Neural progenitor cell (in vitro differentiated cells): ENCODE measurements at places on chromosomes 7 and 10. TPM values are rescaled to one million over a fixed set of nuclear protein-coding genes. Genes with fewer than 3 reads are reported as not detected.

TLX1 gene
- not detected in 2 replicates for total RNA-seq

GRCh38 chr7:77543910-77544309 lies 6.8 kb downstream of the PTPN12 start:
- no peak for DNase-seq

- no peak for DNase-seq
These were observed 71.0 kb upstream of the NKX6-2 start for GRCh38 chr10:132856869-132857524.

SPDYE2B gene
- not detected in 2 replicates for total RNA-seq

DNA sequence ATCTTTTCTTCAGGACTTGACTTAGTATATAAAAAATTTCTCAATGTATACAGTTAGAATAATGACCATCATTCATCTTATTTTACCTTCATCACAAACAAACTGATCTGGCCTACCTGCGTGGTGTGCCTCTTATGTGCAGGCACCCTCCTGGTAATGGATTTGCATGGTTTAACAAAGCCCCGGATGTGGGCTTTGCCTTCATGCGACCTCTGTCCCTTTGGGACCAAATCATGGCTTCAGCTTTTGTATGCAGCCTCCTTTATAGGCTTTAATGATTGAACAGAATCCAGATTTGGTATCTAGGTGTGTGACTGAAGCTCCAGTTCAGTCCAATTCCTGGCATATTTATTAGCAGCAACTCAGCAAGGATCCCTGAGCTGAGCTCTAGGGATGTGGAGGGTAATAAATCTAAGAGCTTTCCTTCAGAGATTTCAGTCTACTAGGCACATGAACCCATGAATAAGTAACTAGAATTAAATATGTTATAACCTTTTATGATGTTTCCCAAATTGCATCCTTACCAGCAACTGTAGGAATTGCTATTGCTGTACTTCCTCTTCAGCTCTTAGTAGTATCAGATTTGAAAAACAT lies 256.9 kb downstream of the ABCA13 start:
- DNase-seq = no peak

CYP2C9 gene
- not detected in 2 replicates for total RNA-seq

DNA sequence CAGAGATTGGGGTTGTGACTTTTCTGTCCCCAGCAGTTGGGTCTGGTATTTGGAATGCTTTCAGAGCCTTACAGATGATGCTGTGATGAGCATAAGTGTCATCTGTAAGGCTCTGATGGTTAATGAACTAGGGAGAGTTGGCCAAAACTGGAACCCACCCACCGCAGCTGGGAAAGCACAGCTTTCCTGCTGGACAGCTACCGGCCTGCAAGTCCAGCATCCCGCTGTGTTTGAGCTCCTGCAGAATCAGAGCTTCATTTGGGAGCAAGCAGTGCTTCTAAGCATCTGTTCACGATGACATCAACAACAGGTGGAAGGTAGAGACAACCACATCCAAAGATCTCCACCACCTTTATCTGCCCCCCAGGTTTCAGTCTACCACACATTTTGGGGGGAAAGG lies 11.7 kb downstream of the UCN3 start:
- peak; percentile 16 for DNase-seq

MINPP1 gene
- total RNA-seq = 52.9 and 64.2 TPM in 2 replicates

STK31 gene
- 0.93 and 2.8 TPM in 2 replicates for total RNA-seq

GRCh38 chr7:82012453-82012852 lies 242.6 kb upstream of the HGF start:
- no peak for DNase-seq

CPEB3 gene
- 1.3 and 2.2 TPM in 2 replicates for total RNA-seq

GRCh38 chr7:148058092-148058491 lies 532.5 kb upstream of the C7orf33 start:
- no peak for DNase-seq

GRCh38 chr10:19929506-19930140 lies 113.4 kb downstream of the PLXDC2 start:
- DNase-seq = no peak

MYH16 gene
- total RNA-seq = not detected in 2 replicates

MRC1 gene
- total RNA-seq = 0.03 TPM in 1 of 2 replicates, not detected in the other

GRCh38 chr10:7199152-7199760 lies 211.6 kb downstream of the SFMBT2 start:
- DNase-seq = no peak

DNA sequence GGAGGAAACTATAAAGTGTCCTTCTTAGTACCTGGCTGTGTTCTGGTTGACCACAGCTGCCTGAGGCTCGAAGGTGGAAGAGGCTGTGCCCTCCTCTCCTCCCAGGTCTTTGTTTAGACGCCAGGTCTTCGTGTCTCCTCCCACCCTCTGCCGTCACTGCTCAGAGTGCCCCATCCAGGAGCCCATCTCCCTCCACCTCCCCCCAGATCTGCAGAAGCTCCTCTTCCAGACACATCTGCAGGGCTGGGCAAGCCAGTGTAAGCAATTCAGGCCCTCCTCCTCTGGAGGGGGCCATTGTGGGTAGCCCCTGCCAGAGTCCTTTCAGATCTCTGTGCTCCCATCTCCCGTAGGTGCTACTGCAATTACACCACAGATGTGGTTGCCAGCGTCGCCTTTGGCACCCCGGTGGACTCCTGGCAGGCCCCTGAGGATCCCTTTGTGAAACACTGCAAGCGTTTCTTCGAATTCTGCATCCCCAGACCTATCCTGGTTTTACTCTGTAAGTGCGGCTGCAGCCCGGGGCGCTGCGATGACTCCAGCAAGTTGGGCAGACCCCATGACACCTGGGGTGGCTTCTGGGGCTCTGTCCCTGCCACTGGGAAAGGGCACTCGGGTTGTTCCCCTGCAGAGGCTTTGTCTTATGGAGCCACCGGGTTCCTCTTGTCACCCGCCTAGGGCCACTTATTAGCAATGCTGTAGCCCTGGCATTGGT lies 107.5 kb downstream of the PARP12 start:
- no peak for DNase-seq

DNA sequence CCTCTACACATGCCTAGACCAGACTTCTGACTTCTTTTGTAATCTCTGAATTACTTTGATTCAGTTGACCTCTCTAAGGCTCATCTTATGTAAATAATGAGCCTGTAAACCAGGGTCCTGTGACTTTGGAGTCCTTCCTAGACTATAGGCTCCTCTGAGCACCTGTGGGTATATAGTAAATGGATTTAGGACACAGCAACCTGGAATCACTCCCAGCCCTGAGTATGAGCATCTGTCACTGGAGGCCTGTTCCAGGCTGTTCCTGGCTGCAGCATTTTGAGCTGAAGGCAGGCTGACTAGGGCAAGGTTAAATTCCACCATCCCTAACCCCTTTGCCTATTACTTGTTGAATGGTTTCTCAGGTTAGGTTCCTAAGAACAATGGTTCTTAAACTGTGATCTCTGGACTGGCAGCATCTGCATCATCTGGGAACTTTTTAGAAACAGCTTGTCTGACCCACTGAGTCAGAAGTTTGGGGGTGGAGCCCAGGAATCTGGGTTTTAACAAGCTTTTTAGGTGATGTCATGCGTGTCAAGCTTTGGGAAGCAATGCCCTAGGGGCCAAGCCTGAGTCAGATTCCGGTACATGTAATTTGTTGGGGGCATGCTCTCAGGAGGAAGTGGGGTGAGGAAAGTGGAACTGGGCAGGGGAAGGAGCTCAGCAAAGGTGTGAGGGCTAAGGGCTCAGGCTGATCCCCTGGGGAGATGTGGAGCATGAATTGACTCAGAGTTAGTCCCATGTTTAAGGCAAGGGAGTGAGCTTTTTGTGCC lies 28.2 kb downstream of the MINDY4 start:
- DNase-seq = no peak

DNA sequence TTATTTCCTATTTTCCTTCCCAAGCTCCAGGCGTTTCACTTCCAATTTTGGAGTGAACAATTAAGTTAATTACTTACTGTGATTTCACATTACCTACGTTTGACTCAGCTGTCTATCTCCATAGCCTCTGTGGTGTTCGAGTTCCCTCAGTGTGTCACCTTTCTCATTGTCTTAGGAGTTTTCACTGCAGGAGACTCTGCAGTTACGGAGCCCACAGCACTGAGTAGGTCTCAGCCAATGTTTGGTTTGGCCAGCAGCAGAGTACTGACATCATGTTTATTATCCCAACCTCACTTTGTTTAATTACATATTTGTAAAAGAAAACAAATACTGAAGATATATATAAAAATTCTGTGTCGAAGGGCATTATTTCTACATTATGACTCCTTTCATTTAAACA lies 1123.9 kb downstream of the CNTNAP2 start:
- DNase-seq = no peak

GRCh38 chr7:99997545-99998137 lies 17.8 kb upstream of the ZKSCAN1 start:
- peak; percentile 40 for DNase-seq

- DNase-seq = no peak
These were observed 31.1 kb upstream of the MSMB start for GRCh38 chr10:46077141-46077554.

GRCh38 chr7:24578052-24578451 lies 4.8 kb downstream of the PALS2 start:
- DNase-seq = peak; percentile 6

GRCh38 chr10:26681076-26681475 lies 16.4 kb upstream of the PDSS1 start:
- no peak for DNase-seq

GRCh38 chr10:116253716-116254115 lies 19.3 kb downstream of the GFRA1 start:
- DNase-seq = no peak

- DNase-seq = no peak
These were observed 715.0 kb upstream of the NRP1 start for GRCh38 chr10:34049469-34049868.

FKBP6 gene
- not detected in 2 replicates for total RNA-seq

- peak; percentile 13 for DNase-seq
These were observed 281.8 kb upstream of the HGF start for GRCh38 chr7:82051601-82052000.

DNA sequence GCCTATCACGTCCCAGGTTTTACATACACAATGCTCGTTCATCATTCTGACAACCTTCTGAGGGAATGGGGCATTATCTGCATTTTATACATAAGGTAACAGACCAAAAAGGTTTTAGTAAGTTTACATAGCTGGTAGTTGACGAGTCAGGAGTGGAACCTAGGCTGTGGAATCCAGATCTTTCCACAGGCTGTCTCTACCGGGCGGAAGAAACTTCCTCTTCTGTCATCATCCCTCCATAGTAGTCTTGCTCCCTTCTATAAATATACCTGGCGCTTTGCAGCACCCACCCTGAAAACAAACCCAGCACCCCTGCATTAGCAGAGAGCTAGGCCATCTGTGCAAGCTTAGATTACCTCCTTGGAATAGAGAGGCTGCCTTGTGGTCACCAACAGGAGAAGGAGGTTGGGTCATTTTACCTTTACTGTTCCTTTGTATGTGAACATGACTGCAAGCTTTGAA lies 1.3 kb downstream of the TSPAN13 start:
- no peak for DNase-seq

GRID2IP gene
- 0.31 TPM in 1 of 2 replicates, not detected in the other for total RNA-seq

DNA sequence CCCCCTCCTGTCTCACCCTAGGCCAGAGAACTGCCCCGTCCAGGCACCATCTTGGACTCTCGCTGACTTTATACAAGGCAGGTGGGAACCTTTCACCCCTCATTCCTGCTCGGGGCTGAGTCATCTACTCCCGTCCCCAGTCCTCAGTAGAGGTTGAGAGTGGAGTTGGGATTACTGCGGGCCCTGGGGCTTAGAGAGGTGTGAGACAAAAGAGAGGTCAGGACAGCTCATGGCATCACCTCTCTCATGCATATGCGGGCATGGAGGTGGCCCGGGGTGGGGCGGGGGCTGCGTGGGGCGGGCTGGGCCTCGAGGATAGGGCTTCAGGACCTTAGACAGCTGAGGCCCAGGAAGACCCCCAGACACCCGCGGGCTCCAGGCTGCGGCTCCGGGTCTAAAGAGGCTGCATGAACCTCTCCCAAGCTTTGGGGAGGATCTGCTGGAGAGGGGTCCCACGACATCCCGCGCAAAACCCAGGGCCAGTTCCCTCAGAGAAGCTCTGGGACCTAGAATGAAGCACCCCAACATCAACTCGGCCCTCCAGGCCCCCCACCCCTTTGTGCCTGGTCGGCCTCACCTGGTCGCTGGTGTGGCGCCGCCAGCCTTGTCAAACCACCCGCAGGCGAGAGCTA lies 317 bp downstream of the PDZD7 start:
- peak; percentile 60 for DNase-seq

- no peak for DNase-seq
These were observed 489.9 kb downstream of the XPNPEP1 start for GRCh38 chr10:109433434-109433833.

DNA sequence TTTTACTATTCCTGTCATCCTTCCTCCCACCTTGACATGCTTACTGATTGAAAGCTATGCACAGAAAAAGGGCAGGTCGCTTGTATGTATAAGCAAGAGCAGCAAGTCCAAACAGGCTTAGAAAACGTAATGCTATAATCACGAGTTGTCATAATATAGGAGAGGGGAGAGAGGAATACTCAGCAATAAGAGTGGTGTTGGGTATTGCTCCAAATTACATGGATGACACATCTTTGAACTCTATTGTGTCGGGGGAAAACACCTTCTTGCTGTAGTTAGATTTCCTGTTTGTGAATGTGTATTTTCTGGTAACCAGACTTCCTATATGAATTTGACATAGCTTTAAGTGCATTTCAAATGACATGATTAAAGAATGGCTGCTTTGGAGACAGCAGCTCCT lies 7.5 kb downstream of the MET start:
- no peak for DNase-seq

DNA sequence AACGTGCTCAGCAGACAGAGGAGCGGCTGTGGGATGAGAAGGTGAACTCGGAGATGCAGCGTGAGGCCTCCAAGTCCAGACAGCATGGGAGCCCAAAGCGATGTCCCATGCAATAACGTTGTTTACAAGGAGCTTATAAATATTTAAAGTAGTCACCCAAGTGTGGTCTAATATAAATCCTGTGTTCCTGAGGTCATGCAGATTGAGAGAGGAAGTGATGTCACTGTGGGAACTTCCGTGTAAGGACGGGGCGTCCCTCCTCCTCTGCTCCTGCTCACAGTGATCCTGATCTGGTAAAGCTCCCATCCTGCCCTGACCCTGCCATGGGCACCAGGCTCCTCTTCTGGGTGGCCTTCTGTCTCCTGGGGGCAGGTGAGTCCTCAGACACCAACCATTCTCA lies 94.7 kb upstream of the PRSS58 start:
- no peak for DNase-seq

DNA sequence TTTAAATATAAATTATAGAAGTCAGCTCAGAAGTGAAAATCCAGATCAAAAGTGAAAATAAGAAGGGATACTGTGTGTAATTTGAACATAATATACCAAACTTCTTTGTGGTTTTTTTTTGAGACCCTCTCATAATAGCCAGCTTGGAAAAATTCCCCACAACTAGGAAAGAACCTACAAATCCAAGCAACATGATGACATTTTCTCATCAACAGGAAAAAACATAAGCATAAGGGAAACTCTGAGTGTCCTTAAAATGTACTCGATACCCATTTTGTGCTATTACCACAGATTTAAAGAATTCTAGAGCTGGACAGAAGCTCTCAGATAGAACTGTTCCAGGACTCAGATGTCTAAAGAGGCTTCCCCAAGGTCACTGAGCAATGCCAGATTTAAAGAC lies 214.8 kb upstream of the KLF14 start:
- no peak for DNase-seq
